MCF 10A (cell line): ENCODE measurements at places on chromosomes 4 and X. TPM values are rescaled to one million over a fixed set of nuclear protein-coding genes. Genes with fewer than 3 reads are reported as not detected.

The SERPINA7 gene
- total RNA-seq: not detected in 2 replicates

The TMPRSS11D gene
- not detected in 2 replicates for total RNA-seq

The CXCL10 gene
- not detected in 2 replicates for total RNA-seq

The GABRE gene
- total RNA-seq: 12.9 and 19.3 TPM in 2 replicates

- H3K27me3 ChIP-seq: no peaks in the 10 kb centered on the region
- peaks cover 7% of the 10 kb centered on the region for H3K4me1 ChIP-seq
- H3K4me3 ChIP-seq: no peak overlapping the region
- peaks cover 5% of the 10 kb centered on the region for H3K36me3 ChIP-seq
These were observed 3.8 kb downstream of the TIMM17B start for GRCh38 chrX:48893556-48894348.

DNA sequence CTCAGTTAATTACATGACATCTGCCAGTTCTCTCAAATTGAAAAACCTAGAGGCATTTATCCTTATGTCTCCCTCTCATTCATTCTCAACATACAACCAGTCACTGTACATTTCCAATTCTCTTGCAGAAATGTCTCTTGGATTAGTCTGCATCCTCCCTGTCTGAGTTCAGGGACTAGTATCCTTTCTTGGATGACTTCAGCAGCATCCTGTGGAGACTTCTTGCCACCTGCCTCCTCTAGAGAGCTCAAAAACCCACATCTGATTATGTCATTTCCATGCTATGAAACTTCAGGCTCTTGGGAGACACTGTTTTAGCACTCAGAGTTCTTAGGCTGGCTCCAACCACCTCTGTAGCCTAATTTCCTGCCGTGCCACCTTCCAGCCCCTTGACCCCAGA lies 515.1 kb upstream of the DIPK2B start:
- H3K27ac ChIP-seq: no peak overlapping the region
- peaks cover 12% of the 10 kb centered on the region for H3K4me1 ChIP-seq
- H3K27me3 ChIP-seq: peaks cover 49% of the 10 kb centered on the region

DNA sequence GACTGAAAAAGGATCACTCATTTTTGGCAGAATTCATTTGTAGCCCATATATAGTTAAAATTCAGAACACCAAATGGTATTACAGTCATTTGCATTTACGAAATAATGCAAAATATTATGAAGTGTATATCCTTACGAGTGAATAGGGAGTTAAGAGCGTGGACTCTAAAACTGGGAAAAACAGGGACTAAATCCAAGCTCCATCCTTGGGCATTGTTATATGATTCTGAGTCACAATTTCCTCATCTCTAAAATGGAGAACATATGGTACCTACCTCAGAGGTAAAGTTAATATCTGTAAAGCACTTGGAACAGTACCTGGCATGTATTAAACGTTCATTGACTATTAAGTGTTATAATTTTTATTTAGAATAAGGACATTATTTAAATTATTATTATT lies 106.3 kb downstream of the ZAR1 start:
- H3K4me1 ChIP-seq: no peaks in the 10 kb centered on the region
- H3K27me3 ChIP-seq: no peaks in the 10 kb centered on the region
- DNase-seq: no peak
- no peak overlapping the region for H3K27ac ChIP-seq
- H3K4me3 ChIP-seq: no peak overlapping the region

- H3K27me3 ChIP-seq: peaks cover 61% of the 10 kb centered on the region
- no peak overlapping the region for H3K4me3 ChIP-seq
- peaks cover 15% of the 10 kb centered on the region for H3K36me3 ChIP-seq
These were observed 5.5 kb downstream of the MED14 start for GRCh38 chrX:40729598-40730584.

GRCh38 chr4:147772056-147772455 lies 40.2 kb downstream of the ARHGAP10 start:
- H3K27me3 ChIP-seq: no peaks in the 10 kb centered on the region
- DNase-seq: no peak
- H3K36me3 ChIP-seq: no peaks in the 10 kb centered on the region
- H3K4me3 ChIP-seq: no peak overlapping the region

DNA sequence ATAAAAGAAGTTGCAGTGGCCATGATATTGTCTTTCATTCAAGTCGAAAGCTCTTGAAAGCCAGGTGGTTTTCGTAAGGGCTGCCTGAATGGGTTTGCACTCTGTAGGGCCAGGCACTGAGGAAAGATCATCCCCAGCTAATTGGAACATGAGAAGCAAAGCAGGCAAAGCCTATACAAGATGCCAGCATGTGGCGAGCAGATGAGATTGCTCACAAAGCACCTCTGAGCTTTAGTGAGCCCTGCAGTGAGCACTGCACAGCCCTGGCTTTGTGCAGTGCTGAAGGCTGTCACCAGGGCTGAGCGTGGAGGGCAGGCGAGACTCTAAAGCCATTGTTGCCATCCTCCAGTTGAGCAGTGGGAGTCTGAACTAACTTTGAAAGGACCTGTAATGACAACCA lies 53.8 kb downstream of the HADH start:
- DNase-seq: no peak
- no peak overlapping the region for H3K27ac ChIP-seq
- no peak overlapping the region for H3K4me3 ChIP-seq
- peaks cover 4% of the 10 kb centered on the region for H3K36me3 ChIP-seq
- no peaks in the 10 kb centered on the region for H3K27me3 ChIP-seq
- peaks cover 30% of the 10 kb centered on the region for H3K4me1 ChIP-seq

- no peak for DNase-seq
- H3K36me3 ChIP-seq: no peaks in the 10 kb centered on the region
- no peak overlapping the region for H3K27ac ChIP-seq
- H3K4me3 ChIP-seq: no peak overlapping the region
- H3K4me1 ChIP-seq: peaks cover 5% of the 10 kb centered on the region
These were observed 116.2 kb upstream of the SLC4A4 start for GRCh38 chr4:71222661-71223060.

DNA sequence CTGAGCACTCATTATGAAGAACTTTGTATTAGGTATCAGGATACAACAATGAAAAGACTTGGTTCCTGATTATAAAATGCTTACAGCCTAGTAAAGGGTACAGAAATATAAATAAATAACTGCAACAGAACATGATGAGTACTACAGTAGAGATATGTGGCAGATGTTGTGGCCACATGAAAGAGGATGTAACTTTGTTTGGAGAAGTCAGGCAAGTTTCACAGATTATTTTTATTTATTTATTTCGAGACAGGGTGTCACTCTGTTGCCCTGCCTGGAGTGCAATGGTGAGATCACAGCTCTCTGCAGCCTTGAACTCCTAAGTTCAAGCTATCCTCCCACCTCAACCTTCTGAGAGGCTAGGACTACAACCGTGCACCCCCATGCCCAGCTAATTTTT lies 15.8 kb upstream of the UBE2K start:
- no peak overlapping the region for H3K4me3 ChIP-seq
- peaks cover 20% of the 10 kb centered on the region for H3K27me3 ChIP-seq
- no peak for DNase-seq
- H3K27ac ChIP-seq: no peak overlapping the region

DNA sequence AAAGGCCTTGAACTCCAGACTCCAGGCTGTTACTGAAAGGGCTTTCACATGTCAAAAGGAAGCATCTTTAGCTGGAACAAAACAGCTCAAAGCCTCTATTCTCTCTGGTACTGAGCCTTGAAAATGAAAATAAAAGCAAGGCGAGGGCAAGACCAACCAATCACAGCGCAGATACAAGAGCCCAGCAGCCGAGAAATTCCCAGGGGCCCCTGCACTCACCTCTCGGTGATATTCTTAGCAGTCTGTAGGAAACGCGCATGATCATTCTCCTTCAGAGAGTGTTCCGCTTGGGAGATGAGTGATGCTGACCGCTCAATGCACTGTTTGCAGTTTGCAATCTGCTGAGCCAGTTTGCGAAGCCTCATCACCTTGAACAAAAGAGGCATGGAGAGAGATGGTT lies 138.1 kb downstream of the MID1 start:
- H3K4me1 ChIP-seq: peaks cover 23% of the 10 kb centered on the region
- H3K27me3 ChIP-seq: no peaks in the 10 kb centered on the region
- no peak for DNase-seq
- H3K36me3 ChIP-seq: peaks cover 10% of the 10 kb centered on the region
- no peak overlapping the region for H3K4me3 ChIP-seq

DNA sequence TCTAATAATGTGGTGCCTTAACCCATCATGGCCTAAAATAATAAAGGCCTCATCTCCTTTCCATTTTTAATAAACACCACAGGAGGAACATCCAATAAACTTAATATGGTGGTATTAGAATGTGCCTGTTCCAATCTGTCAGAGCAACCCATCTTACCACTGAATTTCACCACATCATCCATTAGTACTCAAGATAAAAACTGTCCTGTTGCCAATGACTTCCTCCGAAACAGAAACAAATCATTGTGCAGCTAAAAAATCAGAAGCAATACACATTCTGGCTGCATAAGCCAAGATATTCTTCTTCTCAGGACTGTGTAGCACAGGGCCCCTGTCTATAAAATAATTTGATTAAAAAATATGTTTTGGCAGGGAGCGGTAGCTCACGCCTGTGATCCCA lies 18.5 kb downstream of the TLR10 start:
- no peak for DNase-seq
- no peaks in the 10 kb centered on the region for H3K36me3 ChIP-seq
- no peaks in the 10 kb centered on the region for H3K4me1 ChIP-seq
- H3K27ac ChIP-seq: no peak overlapping the region
